ENCODE measurements at places on chromosomes 1 and 21.

DNA sequence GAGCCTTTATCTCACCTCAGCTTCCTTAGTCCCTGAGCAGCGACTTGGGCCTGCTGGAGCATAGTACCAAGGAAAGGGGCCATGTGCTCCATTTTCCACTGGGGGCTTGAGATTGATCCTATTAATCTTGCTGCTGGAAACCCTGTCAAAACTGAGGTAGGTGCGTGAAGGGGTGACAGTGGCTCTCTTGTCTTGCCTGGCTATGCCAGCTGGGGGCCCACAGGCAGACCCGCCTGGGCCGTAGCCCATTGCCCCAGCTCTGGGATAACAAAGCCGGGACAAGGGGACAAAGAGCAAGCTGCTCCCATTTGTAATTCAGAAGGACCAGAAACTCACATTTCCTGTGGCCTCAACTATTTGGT is 10.3 kb upstream of the CELSR2 start:
- no peak for DNase-seq

DNA sequence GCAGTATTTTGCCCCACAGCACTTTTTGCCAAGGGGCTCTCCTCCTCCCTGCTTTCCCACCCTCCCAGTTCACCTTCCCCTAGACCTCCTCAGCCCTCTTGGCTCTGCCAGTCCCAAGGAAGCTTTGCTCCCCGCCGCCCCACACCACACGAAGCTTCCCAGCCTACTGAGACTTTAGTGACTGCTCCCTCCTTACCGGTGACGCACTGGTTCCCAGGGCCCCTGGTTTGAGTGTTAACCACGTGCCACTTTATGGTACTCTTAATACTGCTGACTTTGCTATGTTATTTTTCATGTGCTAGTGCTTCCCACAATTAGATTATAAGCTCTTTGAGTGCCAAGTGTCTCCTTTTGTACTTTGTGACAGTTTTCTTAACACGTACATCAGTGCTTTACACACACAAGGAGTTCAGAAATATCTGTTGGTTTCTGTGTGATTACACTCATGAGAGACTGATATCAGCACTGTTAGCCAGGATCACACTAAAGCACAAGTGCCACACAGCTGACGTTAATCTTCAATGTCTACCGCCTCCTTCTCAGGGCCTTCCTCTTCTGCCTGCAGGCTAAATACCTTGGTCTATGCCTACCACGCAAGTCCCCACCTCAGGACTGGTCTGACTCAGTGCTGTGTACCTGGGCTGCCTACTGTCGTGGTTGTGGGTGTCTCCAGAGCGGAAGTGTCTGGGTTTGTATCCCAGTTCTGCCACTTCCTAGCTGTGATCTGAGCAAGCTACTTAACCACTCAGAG is 61.0 kb downstream of the DNTTIP2 start:
- no peak for DNase-seq

DNA sequence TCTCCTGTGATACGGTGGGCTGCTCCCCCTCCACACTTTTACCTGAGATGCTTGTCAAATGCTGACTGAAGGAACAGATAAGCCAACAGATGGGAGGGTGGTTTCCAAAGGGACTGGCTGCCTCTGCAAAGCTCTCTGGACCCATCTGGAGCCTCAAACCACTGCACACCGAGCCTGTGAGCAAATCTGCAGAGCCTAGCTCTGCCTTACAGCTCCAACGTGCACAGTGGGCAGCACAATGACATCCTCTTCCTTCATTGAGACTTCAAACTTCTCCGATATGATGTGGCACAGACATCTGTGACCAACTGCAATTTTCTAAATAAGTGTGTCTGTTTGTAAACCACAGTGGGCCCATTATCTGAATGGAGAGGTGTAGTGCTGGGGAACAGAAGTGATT is 26.2 kb upstream of the KNCN start:
- no peak for DNase-seq

GRCh38 chr1:197799271-197799670 is 24.0 kb upstream of the DENND1B start:
- DNase-seq, result no peak

DNA sequence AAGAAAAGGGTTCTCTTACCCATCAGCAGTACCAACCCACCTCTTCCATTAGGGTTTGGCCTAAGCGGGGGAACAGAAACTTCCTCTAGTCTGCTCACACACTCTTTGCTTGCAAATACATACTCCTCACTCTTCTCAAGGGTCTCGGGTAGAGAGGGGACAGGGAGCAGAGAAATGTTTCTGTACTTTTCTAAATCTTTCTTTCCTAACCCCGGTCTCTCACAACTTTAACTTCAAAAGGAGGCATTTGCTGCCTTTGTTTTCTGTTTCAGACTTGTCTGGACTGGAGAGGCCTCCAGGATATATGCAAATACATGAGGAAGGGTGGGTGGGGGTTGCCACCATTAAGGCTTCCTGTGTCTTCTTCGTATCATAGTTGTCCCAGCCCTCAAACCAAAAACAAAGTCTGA is 10.5 kb upstream of the LAX1 start:
- no peak for DNase-seq

DNA sequence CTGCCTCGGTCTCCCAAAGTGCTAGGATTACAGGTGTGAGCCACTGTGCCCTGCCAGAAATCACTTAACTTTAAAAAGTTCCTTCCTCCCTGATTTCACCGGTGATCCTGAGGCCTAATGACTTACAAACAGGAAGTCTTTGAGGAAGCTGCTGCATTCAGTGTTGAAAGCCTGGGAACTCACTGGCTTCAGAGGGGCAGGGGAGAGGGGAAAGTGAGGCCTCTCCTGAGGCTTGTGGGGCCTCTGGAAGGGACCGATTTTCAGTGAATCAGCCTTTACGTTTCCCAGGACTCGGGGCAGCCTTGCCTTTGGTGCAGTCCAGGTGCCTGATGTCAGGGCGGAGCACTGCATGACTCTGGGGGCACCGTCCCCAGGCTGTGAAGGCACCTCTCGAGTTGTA is 30.1 kb upstream of the ARHGEF10L start:
- no peak for DNase-seq

DNA sequence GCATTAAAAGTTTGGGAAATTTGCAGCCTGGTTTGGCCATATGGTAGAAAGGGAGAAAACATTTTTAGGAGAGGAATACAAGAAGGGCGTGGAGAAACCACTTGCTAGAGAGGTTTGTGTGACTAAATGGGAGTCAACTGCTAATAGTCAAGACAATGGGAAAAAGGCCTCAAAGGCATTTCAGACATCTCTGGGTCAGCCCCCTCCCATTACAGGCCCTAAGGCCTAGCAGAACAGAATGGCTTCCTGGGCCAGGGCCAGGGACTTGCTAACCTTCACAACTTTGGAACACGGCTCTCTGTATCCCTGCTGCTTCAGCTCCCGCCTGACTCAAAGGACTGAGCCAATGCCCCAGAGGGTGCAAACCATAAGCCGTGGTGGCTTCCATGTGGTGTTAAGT is 752.3 kb upstream of the ADAMTS5 start:
- no peak for DNase-seq

DNA sequence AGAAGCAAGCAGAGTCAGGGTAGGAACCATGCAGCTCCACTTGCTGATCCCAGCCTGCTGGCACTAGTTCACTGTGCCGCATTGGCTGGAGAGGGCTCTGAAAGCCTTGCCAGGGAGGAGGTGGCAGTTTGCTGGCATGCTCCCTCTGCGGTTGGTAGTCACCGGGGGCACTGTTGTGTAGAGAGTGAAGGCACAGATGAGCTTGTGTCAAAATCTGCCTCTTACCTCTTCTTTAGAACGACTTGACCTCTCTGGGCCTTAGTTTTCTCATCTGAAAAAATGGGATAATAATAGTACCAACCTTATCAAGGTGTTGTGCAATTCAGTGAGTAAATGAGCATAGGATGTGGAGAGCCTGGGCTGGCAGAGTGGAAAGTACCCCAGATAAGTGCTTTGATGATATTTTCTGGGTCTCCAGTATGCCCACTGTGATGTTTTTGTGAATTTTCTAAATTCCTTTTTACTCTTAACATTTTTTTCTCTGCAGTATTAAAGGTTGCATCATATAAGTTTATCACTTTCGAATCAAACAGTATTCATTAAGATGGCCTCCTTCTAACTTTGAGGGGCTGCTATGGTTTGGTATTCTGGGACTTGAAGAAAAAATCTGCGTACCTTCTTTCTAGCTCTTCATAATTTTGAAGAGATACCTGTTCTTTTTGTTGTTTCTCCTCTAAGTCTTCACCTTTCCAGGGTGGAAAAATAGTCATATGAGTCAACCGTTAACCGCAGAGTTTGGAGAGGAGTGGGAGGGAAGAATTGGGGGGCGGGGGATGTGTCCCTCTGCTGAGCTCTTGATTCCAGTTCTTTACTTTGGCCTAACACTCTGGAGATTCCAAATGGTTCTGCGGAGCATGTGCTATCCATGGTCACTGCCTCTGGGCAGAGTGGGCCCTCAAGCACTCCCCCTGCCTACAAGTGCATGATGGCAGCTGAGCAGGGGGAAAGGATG is 26.8 kb downstream of the SZRD1 start:
- DNase-seq, result no peak

DNA sequence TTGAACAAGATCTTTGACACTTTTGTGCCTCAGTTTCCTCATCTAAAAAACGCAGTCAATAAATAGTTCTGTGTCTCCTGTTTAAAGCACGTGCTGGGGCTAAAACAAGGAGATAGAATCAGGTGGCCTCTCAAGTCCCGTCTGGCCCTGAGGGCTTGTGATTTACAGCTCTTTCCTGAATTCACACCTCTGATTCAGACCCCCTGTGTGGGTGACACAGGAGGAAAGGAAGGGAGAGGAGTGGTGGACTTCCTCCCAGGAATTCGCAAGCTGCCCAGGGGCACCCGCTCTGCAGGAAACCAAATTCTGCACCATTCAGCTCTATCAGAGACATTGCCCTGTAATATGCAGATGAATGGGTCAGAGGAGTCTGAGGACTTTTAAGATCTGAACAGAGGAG is 5.2 kb upstream of the PRR9 start:
- DNase-seq, result no peak

Data from mesothelial cell of epicardium (in vitro differentiated cells).